ENCODE measurements at places on chromosomes 4 and X. TPM values are rescaled to one million over a fixed set of nuclear protein-coding genes. Genes with fewer than 3 reads are reported as not detected.

Gene CFP
- 2.9 TPM for total RNA-seq

Gene NLGN3
- total RNA-seq: 31.2 TPM

Gene TBC1D9
- 98.1 TPM for total RNA-seq

Gene SLC39A8
- total RNA-seq: 21.2 TPM

Gene CENPVL3
- 5.1 TPM for total RNA-seq

Gene CT45A5
- total RNA-seq: not detected

Gene RAB39B
- 5.7 TPM for total RNA-seq

GRCh38 chrX:51825436-51825835, 68.0 kb upstream of the MAGED1 start:
- no peak for DNase-seq

DNA sequence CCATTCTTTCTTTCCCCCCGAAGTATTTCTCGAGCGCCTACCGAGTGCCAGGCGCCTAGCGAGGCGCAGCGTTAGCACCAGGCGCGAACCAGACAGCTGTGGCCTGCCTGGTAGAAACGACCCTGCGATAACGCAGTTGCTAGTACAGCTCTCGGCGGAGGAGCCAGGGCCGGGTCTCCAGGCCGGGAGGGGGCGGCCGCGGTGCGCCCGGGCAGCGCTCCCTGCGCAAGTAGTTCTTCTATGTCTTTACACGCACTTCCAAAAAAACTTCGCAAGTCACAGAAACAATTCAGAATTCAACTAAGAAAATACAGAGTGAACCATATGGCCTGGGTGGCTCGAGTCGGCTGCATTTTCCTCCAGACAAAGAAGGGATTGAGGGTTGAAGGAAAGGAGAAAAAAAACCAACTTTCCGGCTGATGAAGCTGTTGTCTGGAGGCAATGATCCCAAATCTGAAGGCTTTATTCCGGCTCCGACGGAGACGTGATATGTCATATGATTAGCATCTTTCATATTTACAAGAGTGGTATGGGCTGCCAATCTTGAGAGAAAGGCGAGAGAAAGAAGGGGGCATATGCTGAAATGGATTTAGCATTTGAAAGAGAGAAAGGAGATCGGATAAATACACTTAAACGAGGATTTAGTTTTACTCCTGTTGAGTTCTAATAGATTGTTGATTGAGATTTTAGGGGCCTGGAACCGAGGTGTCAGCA, 7.2 kb upstream of the NEUROG2 start:
- DNase-seq: no peak

DNA sequence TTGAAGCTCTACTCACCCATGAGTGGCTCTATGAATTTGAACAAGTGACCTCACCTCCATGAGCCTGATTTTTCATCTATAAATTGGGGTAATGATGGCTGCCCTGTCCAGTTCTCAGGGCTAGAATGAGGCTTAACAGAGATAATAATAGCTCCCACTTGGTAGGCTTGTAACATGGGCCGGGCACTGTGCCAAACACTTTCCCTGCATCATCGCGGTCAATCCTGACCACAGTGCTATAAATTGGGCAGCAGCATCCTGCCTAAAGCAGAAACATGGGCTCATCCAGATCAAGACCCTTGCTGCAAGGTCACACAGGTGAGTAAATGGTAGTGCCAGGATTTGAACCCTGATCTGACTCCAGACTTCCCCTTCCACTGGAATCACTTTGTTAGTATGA, 12.8 kb downstream of the APLN start:
- no peak for DNase-seq

GRCh38 chrX:57380026-57380796, 93.7 kb downstream of the FAAH2 start:
- DNase-seq: no peak

DNA sequence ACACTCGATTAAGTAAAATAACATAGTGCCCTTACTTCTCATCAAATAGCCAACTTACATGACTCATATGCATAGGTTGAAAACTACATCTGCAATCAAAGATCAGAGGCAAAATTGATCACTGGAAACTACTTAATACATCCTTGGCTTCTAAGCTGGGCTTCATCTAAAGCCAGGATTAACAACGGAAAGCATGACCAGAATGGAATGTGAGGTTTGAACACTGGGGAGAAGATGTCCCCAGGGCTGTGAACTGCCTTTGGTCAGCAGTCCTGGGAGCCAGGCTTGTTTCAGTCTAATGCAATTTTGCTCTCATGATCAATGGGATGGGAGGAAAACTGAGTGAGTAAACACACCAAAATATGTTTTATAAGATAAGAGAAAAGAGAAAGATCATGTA, 192.5 kb upstream of the TTC29 start:
- no peak for DNase-seq

- no peak for DNase-seq
Observed at GRCh38 chrX:29530501-29530900, 684.9 kb upstream of the MAGEB2 start.

DNA sequence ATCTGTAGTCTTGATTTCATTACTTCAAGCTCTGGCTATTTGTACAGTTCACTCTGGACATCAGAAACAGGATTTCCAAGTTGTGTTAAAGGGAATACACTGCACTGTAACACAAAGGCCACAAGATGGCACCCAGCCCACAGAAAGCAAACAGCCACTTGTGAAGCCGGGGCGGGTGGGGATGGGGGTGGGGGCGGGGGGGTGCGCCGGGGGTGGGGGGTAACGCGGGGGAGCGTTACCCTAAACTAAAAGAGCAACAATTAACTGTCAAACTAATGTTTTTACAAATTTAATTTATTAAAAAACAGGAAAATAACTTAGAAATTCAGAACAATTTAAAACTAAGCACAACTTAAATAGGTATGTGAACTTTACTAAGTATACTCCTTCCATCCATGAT, 27.3 kb downstream of the PRDX4 start:
- DNase-seq: peak; percentile 22

DNA sequence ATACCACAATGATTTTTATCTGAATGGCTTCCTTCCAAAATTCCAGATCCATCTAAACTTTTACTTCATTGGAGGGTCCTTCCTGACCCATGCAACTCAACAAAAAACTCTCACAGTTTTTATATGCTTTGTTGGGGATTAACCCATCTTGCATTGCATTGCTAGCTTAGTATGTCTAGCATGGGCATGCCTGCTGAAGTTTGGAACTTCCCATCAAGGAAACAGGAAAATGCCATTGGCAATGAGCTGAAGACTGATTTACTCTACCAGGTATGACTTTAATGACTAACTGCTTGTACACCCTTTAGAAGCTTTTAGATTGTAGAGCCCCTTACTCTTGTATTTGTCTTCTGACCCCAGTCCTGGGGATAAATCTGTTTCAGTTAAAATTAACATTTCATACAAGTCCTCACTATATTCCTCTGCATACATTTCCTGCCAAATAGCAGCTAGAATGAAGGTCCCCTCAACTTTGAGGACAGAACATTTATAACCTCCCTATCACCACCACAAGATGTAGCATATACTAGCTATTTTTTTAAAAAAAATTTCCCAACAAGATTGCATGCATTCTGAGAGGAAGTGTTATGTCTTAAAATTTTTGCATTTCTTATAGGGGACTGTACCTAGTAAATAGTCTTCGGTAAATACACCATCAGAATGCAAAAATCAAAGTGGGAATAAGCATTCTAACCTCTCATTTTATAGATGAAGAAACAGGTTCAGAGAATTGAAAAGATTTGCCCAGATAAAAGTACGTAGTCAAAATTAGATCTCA, 52.5 kb upstream of the ATXN3L start:
- no peak for DNase-seq

- no peak for DNase-seq
Observed at GRCh38 chr4:848307-848691, 22.4 kb upstream of the CPLX1 start.

DNA sequence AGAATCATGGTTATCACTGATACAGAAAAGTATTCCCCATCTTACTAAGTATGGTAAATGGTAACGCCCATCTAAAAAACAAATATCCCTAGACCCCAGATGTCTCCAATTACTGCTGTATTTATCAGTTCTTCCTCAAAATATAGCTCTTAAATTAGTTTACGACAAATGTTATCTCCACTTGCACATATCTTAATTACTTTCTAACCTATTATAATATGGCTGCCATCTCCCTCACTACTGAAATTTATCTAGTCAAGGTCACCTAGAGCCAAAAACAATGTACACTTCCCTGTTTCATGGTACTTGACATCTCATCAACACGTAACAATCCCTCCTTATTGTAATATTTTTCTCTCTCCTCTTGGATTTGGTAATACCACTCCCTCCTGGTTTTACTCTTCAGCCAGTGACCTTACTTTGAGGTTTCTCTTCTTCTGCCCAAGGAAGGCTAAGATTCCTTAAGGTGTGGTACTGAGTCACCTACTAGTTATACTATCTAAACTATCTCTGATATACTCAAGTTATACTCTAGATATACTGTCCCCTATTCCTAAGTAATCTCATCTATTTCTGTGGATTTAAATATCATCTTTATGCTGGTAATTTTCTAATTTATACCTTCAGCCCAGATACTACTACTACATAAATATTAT, 8.6 kb downstream of the LCORL start:
- no peak for DNase-seq

DNA sequence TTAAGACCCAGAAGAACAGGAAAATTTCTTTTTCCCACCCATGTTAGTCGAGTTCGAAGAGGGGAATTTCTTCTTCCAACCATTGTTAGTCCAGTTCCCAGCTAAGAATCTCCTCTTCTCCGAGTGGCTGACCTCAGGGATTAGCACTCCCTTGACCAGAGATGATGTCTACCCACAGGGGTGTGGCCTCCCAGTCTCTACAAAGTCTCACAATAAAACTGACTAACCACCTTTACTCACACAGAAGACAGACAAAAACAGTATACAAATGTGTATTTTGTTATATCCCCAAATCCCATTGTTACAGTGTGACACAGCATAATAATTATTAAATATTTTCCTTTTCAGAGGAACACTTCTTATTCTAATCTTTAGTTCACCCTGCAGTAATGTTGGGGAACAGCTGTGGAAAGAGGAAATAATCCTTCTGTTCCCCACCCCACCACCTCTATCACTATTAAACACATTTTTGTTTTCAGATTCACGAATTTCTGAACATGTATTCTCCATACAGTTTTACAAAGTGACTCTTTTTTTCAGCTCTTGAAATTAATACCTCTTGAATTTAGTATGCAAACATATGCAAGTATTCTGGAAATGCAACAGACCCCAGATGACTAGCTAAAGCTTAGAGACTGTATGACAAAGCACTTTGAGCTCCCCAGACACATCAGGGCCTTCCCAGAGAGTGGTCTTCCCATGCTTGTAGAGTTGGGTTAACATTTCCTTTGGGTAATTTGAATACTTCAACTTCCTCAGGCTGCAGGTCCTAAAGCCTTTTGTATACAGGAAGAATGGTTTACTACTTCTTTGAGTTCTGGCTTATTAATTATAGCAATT, 62.5 kb upstream of the NFKB1 start:
- no peak for DNase-seq

DNA sequence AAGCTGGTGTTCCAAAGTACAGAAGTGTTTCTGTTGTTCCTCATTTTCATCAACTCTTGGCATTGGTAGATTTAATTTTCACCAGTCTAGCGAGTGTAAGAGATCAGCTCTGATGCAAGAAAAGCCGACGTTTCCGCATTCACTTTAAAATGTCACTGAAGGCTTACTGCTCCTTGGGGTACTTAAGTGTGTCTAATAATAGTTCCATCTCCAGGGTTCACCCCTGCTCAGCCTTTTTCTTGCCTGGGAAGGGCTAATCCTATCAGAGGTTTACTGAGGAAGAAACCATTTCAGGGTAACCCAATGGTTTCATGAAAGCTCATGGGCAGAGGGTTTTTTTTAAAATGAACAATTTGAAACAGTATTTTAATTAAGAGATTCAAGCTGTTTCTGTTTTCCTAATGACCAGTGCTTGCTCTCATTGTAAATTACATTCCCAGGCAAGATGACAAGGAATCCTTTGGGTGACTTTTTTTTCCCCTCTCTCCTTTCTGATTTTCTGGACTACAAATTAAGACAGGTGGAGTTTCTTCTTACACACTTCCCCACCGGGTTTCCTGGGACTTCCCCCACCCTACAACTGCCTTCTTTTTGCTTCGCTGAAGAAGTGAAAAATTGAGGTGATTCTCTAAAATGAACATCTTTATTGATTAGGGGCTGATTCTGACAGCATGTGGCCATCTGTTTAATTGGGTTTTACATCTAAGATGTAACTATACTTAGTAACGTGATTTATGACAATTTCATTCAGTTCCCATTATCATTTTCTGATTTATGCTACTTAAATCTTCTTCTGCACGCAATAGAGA, 78.7 kb upstream of the CBLL2 start:
- DNase-seq: peak; percentile 59

GRCh38 chr4:123398066-123398852, 1.7 kb downstream of the SPRY1 start:
- DNase-seq: peak; percentile 84

DNA sequence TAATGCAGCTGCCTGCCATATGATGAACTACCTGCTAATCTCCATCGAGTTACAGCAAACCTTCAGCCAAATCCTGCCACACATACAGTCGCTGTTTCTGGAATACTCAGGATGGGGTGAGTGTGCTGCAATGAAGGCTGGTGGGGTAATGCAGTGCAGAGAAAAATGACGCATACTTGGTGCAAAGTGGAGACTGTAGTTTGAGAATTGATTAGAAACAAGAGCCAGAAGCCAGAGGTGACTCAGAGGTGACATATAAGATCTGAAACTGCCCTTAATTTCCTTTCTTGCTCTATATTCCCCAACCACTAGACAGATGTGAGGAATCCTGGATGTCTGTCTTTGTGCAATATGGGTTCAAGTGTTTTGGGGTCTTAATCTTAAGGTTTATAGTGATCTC, 22.0 kb downstream of the C4orf54 start:
- DNase-seq: no peak

DNA sequence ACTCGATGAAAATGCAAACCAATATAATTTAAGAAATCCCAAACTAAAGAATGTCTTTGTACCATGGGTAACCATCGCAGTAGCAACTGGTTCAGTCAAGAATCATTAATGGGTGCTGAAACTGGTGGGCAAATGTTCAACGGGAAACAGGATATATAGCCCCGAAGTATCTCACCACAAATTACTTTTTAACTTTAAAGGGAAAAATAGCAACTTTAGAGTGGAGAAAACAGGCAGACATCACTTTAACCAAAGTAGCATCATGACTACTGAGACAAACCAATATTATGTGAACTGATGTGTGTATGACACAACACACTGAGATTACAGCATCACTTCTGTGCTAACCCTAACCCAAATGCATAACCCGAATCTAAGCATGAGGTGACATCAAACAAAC, 33.8 kb upstream of the SLAIN2 start:
- DNase-seq: no peak

DNA sequence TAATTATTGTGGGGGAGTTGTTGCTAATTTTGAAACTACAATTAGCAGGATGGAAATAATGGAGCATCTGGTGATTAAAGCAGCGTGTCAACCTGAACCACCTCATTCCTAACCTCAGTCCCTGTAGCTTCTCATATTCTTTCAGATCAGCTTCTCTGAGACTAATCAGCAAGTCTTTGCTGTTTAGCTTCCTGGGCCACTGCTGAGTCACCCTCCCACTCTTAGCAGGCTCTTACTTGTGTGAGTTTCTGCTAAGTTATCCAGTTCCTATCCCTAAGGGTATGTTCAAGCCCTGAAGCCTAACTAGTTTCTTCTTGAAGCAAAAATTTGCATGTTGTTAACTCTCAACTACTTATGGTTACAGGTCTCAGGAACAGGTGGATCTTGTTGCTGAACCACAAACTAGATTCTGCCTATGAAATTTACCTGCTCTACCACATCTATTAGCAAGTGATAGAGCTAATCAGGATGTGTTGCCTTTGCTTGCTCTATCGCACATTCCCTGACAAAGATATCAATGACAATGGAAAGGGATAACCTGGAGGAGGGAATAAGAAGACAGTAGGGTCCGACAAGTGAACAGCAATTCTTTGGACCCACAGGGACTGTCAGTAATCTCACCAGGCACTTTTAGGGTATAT, 134.2 kb downstream of the EIF4E start:
- no peak for DNase-seq
